ENCODE measurements at places on chromosomes 11 and 22.

GRCh38 chr11:36718451-36718850 is 120.4 kb upstream of the RAG2 start:
- DNase-seq: no peak

- DNase-seq: no peak
Measured at GRCh38 chr22:29914991-29915533, 32.1 kb downstream of the MTMR3 start.

DNA sequence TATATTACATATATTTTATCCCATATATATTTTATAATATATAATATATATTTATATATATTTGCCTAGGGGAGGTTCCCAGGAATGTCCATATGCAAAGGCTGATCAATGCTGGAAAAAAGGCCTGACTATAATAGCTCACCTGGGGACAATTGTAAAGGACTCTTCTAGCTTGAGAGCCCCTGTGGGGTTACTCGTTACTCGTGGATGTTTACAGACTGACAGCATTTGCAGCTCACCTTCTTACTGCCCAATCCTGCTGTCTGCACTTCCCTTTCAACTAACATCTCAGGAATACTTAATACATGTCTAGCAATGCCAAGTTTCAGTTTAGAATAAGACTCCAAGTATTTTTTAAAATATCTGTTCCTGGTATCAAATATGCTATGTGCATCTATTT is 1365.4 kb upstream of the RAG2 start:
- DNase-seq: no peak

- DNase-seq: no peak
Measured at GRCh38 chr22:17548010-17548755, 15.1 kb upstream of the SLC25A18 start.

- peak; percentile 51 for DNase-seq
Measured at GRCh38 chr11:30143098-30143705, 87.6 kb upstream of the FSHB start.

GRCh38 chr11:32433101-32433913 is 2.0 kb downstream of the WT1 start:
- DNase-seq: no peak

DNA sequence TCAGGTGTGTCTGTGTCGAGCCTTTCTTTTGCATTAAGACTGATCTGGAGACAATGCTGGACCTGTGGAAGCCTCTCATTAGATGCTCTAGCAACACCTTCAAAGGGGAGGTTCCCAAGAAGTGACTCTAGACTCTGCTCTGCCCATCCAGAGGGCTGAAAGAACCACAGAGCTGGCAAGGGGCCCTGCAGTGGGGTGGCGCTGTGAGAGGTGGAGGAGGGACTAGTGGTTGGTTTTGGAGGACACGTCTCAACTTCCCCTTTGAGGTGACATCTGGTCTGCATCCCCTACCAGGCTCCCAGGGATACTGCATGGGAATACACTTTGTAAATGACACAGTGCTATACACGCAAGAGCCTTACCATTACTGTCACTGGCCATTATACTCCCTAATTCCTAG is 34.2 kb upstream of the SYT13 start:
- DNase-seq: no peak

DNA sequence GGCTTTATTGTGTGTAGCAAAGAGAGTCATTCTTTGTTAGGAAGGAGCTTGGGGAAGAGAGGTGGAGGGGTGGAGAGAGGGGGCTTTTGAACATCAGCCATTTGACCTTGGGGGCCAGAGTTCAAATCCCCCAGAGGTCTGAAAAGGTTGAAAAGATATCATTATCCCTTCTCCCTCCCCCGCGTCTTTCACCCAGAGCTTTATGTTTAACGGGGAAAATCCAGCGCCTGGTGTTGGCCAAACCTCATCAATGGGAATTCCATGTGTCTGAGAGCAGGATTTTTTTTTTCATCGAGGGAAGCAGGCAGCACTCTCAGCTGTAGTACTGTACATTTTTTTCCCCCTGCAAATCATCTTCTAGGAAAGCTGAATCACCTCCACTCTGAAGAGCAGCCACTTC is 122.4 kb upstream of the HSD17B12 start:
- DNase-seq: no peak

- no peak for DNase-seq
Measured at GRCh38 chr11:111910676-111911562, 651 bp downstream of the CRYAB start.

DNA sequence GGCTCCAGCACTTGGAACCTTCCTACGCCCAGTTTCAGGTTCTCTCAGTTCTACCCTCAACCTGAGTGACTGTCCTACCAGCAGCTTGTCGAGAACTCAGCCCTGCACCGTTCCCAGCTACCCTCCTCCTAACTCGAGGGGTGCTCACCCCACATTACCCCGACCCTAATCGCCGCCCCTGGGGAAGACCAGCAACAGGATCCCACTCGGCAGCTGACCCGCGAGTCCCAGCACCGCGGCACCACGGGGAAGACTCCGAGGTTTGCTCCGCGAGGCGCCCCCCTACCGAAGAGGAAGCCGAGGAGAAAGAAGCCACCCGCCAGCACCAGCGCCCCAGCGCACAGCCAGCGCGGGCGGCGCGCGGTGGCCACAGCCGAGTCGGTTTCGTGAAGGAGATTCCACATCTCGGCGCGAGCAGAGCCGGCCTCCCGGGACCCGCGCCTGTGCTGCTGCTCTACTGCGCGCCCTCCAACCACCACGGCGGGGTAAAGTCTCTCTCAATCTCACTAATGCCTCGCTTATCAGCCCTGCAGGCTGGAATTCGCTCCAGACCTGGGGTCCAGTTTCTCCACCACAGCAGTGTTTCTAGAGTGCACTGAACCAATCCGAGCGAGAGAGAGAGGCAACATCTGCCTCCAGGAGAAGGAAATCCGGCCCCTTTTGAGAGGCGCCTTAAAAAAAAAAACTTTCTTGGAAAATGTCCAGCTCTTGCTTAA is at the start of gene FOLH1:
TSS of gene FOLH1 (minus strand) at position 597 of the 716 bp plus-strand sequence. CDS start at position 404, 193 bp downstream.
- no peak for DNase-seq

DNA sequence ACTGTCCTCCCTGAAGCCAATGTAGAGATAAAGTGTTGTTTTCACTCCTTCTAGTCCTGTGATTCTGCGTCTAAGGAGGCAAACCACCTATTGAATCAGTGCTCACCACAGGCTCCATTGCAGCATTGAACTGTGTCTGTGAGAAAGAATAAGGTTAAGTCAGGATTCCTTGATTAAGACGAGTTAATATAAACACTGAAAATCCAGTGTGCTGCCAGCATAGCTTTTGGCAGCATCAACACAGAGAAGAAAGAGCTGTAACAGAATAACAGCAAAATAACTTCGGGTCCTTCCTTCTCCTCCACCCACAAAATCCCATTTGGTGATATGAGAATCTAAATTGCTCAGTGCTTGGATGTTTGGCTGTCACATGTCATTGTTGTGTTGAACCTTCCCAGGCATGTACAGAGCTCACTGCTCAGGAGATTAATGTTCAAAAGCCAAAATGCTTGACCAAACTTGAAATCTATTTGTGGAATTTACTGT is 185.2 kb upstream of the DDI1 start:
- DNase-seq: no peak

GRCh38 chr11:101759771-101760450 is 154.9 kb upstream of the CEP126 start:
- no peak for DNase-seq

DNA sequence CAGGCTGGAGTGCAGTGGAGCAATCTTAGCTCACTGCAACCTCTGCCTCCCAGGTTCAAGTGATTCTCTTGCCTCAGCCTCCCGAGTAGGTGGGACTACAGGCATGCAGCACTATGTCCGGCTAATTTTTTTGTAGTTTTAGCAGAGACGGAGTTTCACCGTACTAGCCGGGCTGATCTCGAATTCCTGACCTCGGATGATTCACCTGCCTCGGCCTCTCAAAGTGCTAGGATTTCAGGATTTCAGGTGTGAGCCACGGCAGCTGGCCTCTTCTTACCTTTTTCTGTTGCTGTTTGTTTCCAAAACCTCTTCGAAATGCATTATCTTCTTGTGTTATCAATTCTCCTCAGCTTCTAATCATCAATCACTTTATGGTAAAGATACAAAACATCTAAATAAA is 22.1 kb upstream of the TMEM135 start:
- DNase-seq: no peak

All from hepatocyte (in vitro differentiated cells).